ENCODE measurements at places on chromosomes 12 and 14.

DNA sequence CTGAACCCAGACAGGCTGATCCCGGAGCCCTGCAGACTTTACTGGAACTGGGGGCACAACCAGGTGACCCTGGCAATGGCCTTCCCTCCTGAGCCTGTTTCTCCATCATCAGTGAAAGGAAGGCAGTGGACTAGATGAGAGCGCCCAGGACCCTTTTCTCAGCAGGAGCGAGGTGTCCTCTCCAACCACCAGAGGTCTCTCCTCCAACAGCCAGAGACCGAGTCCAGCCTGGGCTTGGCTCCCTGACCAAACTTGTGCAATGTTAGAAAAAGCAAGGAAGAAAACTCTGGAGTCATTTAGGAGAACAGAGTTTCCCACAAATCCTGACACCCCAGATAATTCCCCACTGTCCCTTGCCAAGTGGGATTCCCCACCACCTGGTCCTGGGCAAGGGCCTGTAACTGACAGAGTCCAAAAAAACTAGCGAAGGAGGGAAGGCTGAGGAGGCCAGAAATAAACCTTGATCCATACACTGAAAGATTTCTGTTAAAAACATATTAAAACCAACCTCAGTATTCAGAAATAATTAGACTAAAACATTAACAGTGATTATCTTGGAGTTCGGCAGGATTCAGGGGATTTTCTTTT is 9.0 kb downstream of the RPS6KL1 start:
- DNase-seq = peak; percentile 81

- DNase-seq = no peak
These were observed 25.5 kb upstream of the P2RX4 start for GRCh38 chr12:121184425-121184824.

DNA sequence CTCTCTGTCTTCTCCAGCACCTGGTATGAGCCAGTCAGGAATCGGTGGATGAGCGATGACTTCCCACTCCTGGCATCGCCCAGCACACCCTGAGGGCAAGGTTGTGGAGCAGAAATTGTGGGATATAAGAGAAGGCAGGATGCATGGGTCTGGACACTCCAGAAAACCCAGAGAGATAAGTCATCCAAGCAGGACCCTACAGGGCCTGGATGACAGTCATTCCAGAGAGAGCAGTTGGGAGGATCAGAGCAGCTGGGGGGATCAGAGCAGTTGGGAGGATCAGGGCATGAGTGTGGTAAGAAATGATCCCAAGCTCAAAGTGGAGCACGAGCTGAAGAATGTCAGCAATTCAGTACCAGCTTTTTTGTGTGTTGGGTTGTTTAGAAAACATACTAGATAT is 4.0 kb downstream of the AGAP2 start:
- DNase-seq = no peak

GRCh38 chr14:63508033-63508432 is 35.1 kb downstream of the PPP2R5E start:
- no peak for DNase-seq

DNA sequence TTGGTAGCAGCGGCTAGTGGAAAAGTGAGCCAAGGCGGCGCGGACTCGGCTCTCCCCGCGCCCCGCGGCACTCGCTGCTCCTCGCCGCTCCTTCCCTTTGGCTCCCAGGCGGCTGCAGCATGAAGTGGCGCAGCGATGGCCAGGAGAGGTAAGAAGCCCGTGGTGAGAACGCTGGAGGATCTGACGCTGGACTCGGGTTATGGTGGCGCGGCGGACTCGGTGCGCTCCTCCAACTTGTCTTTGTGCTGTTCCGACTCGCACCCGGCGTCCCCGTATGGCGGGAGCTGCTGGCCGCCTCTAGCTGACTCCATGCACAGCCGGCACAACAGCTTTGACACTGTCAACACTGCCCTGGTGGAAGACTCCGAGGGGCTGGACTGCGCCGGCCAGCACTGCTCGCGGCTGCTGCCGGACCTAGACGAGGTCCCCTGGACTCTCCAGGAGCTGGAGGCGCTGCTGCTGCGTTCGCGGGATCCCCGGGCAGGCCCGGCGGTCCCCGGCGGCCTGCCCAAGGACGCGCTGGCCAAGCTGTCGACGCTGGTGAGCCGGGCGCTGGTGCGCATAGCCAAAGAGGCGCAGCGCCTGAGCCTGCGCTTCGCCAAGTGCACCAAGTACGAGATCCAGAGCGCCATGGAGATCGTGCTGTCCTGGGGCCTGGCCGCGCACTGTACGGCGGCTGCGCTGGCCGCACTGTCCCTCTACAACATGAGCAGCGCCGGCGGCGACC is 225.6 kb upstream of the CRY1 start:
- DNase-seq = no peak

- DNase-seq = no peak
These were observed 122.0 kb upstream of the DHRS4 start for GRCh38 chr14:23831596-23831995.

All from tibial nerve (tissue), 4 donors.